ENCODE measurements at places on chromosomes 7 and 10. TPM values are rescaled to one million over a fixed set of nuclear protein-coding genes. Genes with fewer than 3 reads are reported as not detected.

The VWDE gene
- under 0.01 TPM for total RNA-seq

- DNase-seq: peak; percentile 47
Observed at GRCh38 chr10:12589791-12590190, 240.4 kb downstream of the CAMK1D start.

GRCh38 chr7:14048889-14049288 lies 59.4 kb upstream of the ETV1 start:
- no peak for DNase-seq

The GARIN1A gene
- total RNA-seq: 2.1 TPM

DNA sequence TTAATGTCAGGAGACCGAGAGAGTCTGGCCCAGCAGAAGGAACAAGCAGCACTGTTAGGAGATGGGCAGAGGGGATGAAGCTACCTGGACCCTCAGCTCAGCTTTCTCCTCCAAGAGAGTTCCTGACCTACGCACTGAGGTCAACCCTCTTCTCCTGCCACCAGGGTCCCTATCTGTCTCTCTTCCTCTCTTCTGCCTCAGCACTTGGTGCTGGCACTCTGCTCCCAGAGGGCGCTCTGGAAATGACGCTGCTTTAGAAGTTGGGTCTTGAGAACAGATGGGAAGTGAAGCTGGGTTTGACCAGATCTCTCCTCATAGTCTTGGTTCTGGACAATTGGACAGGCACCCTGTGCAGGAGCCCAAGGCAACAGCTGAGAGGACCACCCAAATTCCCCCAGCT lies 216.0 kb upstream of the AGK start:
- no peak for DNase-seq

The ATP6V1F gene
- total RNA-seq: 91.9 TPM

The TCAF2 gene
- 1.8 TPM for total RNA-seq

- no peak for DNase-seq
Observed at GRCh38 chr10:106528702-106529101, 635.8 kb downstream of the SORCS1 start.

DNA sequence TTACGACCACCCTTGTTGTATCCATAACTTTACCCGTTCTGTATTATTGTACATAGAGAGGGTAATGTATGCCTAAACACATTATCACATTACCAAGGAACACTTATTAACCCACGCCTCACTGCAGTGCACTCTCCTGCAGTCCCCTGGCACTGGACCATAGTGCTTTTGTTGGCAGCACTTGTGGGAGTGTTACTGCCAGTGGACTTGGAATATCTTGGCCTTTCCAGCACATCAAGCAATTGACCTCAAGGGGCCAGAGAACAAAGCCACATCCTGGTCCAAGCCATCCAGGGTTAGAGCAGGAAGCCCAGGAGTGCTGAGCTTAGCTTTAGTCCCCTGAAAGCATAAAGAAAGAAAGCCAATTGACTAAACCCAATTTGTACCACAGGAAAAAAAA lies 304.2 kb downstream of the PCDH15 start:
- no peak for DNase-seq

The MYL7 gene
- not detected for total RNA-seq

DNA sequence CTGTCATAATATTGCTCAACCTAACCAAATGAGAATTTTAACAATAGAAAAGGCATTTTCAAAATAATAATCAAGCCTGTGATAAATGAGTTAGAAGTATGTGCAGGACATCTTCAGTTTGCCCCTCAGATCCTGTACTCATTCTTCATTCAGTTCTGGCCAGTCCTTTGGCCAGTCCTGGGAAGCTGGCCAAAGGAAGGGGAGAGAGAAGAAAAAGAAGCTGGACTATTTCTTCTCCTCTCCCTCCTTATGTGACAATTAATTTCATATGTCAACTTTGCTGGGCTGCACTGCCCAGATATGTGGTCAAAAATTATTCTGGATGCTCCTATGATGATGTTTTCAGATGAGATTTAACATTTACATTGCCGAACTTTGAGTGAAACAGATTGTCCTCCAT lies 31.6 kb upstream of the ITGB8 start:
- no peak for DNase-seq

DNA sequence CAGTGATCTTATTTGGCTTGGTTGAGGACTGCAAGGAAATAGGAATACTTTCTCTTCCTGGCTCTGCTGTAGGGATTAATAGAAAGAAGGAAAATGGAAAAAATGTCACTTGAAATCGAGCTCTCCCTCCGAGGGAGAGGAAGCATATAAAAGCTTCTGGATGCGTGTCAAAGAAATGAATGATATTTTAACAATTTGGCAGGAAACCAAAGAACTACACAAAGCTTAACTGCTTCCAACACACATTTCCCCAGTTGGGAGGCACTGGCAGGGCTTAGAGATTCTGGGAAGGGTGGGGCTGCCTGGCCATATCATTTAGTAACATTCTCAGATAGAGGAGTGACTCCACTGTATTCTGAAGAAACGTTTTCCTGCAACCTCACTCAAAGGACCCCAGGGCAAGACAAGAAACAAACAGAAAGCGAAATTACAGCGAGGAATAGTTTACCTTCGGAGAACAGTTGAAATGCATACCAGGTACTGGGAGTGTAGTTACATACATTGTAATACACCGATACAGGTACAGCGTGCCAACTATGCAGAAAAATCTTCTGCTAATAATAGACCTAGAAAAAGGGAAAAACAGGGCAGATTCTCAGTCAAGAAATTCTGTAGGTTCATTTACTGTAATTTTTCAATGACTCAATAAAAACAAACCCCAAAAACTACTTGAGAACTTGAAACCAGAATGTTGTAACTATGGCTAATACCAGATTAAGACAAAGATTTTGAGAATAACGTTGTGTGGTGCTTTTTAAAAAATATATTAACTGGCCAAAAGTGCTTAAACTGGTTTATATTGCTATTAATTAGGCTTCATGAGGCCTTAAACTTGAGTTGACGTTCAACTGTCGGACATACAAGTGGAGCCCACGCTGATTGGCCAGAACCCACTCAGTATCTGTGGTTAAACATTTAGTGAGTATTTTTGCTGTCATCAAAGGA lies 75.7 kb upstream of the ASAH2 start:
- DNase-seq: peak; percentile 45

The TMEM130 gene
- total RNA-seq: 1.1 TPM

The SPAM1 gene
- not detected for total RNA-seq

The ING3 gene
- total RNA-seq: 17.7 TPM

DNA sequence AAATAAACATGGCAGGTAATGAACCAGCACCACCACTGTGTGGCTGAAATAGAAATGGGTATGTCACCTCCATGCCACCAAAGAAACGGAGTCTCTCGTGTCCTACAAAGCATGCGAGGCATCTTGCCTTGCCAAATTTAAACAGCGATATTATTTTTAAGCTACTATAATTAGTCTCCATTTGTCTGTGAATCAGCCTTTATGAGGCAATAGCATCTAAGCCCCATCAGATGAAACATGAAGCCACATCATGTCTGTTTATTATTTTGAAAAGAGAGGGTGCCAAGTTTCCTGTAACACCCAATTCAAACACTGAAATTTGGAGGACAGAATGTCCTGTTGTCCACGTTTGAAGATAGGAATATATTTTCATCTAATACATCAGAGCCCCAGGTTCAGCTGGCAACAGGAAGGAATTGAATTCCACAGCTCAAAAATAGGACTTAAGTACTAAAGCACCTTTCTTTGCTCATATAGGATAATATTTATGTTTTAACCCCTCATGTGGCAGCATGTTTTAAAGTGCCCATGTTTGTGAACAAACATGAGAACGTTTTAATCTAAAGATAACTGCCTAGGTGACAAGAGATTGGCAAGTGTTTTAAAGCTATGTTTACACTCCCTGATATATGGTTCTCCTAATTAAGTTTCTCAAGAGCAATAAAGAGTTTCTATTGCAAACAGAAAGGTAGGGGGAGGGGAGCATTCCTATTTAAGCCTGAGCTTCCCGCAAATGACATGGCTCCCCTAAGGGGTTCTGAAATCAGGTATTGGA lies 86.8 kb downstream of the SORBS1 start:
- no peak for DNase-seq

The CRPPA gene
- 2.4 TPM for total RNA-seq

GRCh38 chr10:44725404-44725803 lies 185.7 kb upstream of the TMEM72 start:
- peak; percentile 5 for DNase-seq

DNA sequence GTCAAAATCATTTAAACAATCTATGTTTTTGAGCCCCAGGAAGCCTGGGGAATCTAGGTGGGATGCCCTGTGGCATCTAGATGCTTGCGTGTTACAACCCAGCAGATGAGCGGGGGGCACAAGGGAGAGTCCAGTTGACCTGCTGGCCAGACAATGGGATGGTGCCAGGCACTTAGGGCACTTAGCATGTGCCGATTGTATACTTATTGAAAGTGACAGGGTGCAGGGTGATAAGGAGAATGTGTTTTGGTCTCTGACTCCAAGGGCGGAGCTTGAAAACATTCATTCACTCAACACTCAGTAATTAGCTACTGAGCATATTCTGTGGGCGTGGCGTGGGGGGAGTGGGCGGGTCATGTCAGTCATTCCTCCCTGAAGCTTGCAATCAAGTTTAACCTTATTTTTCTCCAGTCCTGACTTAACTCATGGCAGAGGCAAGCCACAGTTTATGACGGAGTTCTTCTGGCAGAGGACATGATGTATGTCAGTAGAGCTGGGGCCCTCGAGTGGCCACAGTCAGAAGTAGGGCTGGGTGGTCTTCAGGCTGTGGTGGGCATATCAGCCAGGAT lies 115.1 kb downstream of the PRKCQ start:
- no peak for DNase-seq

DNA sequence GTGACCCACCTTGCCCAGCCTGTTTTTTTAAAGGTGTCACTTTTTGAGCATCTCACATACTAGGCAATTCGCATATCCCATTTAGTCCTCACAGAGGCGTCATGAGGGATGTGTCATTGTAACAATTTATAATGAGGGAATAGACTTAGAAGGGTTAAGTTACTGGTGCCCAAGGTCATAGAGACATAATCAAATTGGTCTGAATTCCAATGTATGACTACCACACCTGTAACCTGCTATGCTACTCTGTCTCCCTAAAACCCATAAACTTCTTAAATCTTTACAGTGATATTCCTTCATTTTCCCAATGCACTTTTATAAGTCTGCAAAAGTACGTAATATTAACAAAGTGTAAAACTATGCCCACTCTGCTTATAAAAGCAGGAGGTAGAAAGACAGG lies 7.1 kb downstream of the ZMYND11 start:
- DNase-seq: no peak

GRCh38 chr10:49751636-49752510 lies 10.2 kb downstream of the OGDHL start:
- peak; percentile 50 for DNase-seq

DNA sequence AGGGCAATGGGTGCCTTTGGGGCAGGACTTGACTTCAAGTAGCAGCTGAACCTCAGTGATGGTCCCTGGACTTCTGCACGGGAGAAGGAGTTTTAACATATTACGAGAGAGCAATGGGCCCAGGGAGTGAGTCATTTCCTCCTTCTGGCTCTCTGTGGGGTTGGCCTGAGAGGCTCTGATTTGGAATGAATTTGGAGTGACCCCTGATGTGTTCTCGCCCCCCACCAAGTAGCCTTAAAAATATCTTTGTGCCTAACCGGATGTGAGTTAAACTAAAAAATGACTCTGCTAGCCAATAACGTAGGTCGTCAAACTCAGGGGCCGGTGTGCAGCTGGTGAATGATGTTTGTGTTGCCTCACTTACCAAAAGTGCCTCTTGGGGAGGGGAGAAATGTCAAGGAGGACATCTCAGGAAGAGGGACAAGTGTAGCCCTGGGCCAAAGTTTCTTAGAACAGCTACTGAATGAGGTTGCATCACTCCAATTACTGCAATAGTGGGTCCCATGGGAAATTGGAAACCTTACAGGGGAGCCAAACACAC lies 656.6 kb downstream of the INHBA start:
- DNase-seq: no peak

The ZNF365 gene
- 9.1 TPM for total RNA-seq

- DNase-seq: no peak
Observed at GRCh38 chr7:7249814-7250213, 67.5 kb downstream of the C1GALT1 start.

DNA sequence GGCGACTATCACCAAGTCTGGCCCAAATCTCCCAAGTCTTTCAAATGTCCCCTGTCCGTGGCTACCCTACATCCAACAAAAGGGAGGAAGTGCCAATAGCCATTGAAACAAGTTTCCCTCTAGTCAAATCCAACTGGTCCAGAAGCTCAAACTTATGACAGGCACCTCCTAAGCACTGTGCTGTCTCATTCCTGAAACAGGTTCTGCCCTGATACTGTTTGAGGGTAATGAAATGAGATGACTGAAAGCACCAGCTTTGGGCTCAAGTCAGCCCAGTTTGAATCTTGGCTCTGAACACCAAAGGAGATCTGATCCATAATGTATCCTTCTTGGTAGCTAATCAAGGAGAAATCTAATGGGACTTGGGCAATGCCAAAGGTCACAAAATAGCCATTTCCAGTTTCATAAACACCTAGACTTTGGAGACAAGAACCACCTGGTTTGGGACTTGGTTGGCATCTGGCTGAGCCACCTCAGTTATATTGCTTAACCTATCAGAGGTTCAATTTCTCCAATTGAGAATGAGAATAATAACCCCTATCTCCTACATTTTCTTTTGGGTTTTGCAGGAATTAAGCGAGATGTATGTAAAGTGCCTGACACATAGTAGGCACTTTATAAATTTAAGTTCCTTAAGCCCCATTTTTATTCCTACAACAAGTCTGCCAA lies 34.7 kb upstream of the ARID5B start:
- no peak for DNase-seq

- DNase-seq: no peak
Observed at GRCh38 chr10:60892571-60892970, 51.4 kb downstream of the RHOBTB1 start.
